SHP77 treated with DMSO at 0.1 percent for 48 hours (cell line): ENCODE measurements at places on chromosomes 13 and 19.

DNA sequence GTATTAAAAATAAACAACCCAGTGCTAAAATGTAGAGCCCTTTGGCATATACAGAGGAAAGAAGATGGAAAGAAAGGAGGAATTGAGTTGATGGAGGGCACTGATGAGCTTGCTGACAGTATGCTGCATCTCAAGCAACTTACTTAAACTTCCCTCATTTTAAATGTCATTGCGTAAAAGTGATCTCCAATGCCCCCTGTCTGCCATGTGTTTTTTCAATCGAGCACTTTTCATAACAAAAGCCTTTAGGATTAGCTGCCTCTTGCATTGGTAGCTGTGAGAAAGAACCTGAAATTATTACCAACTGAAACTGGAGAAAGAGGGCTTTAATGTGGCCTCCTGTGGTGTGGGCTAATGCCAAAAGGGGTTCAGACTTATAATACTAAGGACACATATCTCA, 541.6 kb downstream of the SUCLA2 start:
- no peak for DNase-seq

DNA sequence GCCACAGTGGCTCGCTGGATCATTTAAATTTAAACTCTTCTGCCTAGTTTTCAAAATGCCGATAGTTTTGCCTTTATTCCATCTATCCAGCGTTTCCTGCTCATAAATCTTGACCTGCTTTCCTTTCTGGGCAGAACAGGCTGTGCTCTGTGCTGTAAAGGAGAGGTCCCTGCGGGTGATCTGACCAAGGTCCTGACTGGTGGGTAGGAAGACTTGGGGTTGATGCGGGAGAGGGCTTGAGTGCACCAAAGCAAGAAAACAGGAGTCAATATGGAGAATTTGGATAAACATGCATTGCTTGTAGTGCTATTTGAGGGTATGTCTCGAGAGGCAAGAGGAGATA, 533.6 kb downstream of the MYO16 start:
- no peak for DNase-seq

DNA sequence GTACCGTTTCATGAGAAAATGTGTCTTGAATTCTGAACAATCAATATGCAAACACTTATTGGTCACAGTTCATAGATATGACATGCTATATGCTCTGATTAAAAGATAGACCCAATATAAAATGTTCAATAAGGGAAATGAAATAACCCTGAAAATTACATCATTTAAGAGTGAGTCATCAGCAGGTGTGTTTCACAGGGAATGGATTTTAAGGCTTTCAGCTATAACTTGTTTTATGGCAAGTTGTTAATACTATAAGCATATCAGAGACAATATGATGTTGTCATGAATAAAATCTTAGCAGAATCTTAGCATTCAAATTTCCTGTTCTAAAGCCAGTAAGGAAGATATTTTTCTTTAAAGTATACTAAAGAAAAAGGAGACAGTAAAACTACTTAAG, 483.4 kb upstream of the PCDH9 start:
- DNase-seq: no peak

DNA sequence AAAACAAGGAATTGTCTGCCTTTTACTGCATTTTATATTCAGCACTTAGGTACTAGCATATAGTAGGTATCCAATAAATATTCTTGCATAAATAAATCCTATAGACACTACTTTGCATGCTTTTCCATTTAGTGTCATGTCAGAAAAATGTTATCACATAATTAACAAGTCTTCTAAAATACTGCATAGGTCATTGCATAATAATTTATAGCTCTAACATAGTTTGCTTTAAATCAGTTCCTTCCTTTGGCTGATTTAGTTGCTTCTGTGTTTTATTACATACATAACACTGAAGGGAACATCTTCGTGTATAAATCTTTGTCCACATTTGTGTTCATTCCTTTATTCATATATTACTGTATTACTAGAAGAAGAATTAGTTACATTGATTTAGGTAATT, 36.2 kb downstream of the WASF3 start:
- no peak for DNase-seq

GRCh38 chr19:46271481-46272197, 25.2 kb upstream of the HIF3A start:
- DNase-seq: no peak

GRCh38 chr13:98345107-98345935, 168.3 kb upstream of the RNF113B start:
- DNase-seq: no peak

DNA sequence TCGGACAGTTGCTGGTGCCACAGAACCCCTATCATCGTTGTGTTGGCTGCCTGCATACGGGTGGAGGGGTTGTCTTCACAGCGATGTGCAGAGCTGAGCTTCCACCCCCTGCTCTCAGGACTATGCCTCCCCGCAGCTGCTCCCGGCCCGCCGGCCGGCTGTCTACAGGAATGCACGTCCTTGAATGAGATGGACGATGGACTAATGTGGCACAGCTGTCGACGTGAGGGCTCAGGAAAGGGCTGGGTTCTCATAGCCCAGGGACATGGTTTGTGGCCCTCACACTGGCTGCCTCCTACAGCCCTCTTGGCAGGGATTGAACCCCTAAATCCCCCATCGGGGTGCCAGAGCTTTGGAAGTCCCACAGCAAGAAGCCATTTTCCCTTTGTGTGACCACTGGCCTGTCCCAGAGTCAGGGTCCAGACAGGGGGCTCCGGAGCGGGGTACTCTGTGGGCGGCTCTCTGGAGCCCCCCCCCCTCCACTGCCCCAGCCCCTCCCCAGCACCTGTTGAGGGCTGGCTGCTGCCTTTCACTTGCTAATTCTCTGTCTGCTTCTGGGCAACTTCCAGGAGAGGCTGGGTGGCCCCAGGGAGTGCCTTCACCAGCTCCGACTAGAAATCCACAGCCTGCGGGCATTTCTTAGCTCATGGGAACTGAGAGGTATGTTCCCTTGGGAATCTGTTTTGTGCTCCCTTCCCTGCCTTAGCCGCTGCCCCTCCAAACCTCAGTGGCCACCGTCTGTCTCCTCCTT, 40.2 kb downstream of the TSSK6 start:
- no peak for DNase-seq

DNA sequence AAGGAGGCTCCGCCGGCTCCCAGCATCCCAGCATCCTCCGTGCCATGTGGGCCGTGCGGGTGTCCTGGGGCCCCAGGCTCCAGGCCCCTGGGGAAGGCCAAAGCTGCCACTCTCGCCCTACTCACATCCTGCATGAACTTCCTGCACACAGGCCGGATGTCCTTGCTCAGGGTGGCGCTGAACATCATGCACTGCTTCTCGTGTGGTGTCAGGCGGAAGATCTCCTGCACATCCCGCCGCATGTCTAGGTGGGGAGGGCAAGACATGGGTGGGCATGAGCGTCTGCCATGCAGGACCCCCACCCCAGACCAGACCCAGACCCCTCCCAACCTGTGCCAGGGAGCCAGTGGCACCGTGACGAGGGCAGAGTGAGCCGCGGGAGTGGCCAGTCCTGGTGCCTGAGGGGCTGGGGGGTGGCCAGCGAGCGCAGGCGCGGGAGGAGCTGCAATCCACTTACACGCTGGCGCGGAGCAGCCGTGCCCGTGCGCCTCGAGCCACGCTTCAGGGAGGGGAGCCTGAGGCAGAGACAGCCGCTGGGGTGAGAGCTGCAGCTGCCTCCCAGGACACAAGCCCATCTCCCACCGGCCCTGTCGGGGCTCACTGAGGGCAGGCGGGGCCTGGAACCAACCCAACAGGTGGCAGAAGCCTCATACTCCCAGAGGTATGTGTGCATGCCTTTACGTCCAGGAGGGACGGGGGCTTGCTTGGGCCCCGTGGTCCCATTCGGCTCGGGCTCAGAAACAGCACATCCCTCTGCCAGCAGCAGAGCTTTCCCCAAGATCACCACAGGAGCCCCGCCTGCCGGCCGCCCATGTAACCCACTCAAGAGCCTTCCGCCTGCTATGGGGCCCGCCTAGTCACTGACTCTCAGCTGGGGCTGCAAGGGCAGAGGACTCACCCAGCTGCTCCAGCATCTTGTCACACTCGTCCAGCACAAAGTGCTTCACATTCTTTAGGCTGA, 8.8 kb downstream of the DDX39A start:
- no peak for DNase-seq

DNA sequence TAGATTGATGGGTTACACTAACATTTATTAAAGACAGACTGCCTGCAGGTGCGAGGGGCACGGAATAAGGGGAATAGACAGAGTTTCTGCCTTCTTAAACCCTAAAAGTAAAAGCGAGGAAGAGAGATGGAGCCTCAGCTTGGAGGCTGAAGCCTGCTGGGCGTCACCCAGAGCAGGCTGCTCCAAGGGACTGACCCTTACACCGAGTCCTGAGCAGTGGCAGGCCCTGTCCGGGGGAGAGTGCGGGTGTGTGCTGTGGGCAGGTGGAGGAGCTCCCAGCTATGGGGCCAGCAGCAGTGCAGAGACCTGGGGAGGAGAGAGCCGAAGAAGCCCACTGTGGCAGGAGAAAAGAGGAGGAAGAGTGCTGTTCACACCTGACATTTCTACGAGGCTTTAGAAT, 86.4 kb downstream of the SOX1 start:
- no peak for DNase-seq

- DNase-seq: no peak
Measured at GRCh38 chr19:3605770-3606169, 905 bp downstream of the TBXA2R start.

DNA sequence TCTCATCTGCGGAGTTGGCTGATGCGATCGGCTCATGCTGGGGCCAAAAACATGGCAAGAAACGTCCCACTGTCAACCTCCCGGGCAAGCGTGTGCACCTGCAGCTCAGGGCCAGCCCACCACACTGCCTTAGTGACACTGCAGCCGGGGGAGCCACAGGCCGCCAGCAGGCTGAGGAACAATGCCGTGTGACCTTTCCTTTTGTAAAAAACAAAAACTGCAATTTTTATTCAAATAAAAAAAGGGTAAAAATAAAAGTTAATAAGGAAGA, 18.8 kb upstream of the TMEM255B start:
- DNase-seq: no peak

DNA sequence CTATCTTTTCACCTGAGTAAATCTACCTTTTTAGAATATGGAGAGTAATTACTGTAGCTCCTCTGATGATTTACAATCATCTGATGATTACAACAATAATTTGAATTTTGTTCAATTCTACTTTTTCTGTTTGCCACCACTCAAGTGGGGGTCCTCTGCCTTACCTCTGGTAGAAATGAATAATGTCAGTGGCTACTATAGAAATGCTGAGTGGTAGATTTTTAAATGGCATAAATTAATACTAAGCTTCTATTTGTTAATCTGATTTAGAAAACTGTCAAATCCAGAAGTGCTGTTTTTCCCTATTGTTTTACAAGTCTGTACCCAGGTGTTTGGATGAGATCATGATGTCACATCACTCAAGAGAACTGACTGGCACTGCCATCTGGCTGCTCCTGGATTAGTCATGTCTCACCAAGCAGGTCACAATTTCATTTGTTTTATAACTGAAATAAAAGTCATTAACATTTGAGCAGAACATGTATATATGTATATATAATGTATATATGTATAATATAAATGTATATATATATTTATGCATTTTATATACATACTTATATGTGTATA, 494.8 kb downstream of the TBC1D4 start:
- DNase-seq: no peak

GRCh38 chr13:98900442-98900841, 77.4 kb downstream of the DOCK9 start:
- DNase-seq: no peak

DNA sequence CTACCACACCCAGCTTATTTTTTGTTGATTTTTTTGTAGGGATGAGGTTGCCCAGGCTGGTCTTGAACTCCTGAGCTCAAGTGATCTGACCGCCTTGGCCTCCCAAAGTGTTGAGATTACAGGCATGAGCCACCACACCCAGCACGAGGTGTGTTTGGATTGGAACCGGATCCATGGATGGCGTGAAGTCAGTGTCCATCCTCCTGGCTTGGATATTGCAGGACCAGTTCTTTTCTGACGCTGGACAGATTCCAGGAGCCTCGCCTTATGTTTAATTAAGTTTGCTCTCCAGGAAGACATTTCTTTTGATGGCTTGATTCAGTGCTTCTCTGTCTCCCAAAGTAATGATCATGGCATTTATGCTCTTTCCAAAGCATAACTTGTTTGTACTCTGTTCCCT, 14.4 kb upstream of the RFXAP start:
- DNase-seq: no peak

DNA sequence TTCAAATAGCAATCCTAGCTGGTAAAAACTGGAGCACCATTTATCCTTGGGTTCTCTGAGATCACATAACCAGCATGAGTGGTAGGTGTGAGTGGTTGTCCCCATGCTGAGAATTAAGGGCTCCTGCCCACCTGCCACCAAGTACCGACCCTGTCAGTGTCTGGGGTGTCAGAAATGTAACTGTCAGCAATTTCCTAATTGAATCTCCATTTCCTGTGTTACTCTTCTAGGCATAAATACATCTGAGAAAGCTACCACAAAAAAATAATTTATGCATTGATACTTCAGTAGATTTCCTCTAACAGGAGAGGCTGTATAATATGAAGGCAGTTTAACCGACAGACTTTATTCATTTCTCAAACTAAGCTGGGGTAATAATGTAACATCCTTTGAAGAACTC, 25.1 kb downstream of the CPB2 start:
- DNase-seq: no peak

GRCh38 chr13:111914241-111915103, 152.5 kb upstream of the SOX1 start:
- no peak for DNase-seq

DNA sequence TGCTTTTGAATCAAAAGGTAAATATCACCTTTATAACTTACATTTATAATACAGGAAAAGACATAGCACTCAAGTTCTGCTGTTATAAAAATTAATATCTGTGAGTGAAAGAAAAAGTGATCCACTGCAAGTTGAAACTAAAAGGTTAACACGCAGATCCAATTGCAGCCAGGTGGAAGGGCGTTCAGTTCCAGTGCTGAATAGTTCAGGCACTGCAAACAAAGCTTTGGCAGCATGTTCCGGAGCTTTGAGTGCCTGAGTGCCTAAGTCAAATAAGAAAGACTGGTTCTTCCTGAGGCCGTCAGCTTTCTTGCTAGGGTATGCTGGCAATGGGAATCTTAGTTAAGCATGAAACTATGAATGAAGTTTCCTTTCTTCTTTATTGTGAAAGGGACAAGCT, 200.3 kb downstream of the LMO7 start:
- DNase-seq: peak; percentile 11

DNA sequence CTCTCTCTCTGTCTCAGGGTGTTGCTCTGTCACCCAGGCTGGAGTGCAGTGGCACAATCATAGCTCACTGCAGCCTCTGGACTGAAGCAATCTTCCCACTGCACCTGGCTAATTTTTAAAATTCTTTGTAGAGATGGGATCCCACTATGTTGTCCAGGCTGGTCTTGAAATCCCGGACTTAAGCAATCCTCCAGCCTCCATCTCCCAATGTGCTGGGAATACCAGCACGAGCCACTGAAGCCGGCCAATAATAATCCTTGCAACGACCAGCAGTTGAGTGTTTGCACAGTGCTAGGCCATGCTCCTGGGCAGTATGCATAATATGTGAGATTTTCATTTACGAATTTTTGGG, 640 bp upstream of the EPOR start:
- no peak for DNase-seq
